Activated CD4-positive, alpha-beta T cell treated with anti-CD3 and anti-CD28 coated beads, Interleukin-2, amount 50 U/mL, for 16 hours (primary cell): ENCODE measurements at places on chromosomes 5 and 9.

DNA sequence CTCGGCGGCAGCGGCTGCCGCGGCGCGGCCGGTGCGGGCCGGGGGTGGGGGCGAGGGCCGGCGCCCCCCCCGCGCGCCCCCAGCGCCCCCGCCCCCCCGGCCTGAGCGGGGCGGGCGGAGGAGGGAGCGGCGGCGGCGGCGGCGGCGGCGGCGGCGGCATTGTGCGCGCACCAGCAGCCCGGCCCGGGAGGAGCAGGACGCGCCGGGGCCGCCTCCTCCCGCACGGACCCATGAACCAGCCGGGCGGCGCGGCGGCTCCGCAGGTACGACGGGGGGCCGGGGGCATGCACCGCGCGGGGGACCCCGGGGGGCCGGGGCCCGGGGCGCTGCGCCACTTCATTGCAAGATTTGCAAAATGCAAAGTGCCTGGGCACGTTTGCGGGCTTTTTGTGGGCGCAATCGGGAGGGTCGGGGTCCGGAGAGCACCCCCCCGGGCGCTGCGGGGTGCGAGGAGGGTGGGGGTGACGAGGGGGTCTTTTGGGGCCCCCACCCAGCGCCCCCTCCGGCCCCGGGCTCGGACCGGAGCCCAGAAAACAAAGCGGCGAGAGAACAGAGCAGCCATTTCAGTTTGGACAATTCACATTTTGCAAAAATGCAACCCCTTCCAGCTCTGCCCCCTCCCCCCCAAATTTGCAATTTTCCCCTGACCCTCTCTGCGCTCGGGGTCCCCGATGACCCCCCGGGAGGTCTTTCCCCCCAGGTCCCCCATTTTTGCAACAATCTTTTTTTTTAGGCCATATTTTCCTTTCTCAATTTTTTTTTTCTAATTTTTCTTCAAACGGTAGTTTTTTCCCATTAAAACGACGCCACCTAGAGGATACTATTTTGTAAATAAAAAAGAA lies at the start of gene ZNF618:
Gene ZNF618, plus strand, starts transcription at position 159 of the 842 bp plus-strand sequence. Its CDS starts 72 bp downstream, at position 231.
- peak; percentile 5 for DNase-seq

DNA sequence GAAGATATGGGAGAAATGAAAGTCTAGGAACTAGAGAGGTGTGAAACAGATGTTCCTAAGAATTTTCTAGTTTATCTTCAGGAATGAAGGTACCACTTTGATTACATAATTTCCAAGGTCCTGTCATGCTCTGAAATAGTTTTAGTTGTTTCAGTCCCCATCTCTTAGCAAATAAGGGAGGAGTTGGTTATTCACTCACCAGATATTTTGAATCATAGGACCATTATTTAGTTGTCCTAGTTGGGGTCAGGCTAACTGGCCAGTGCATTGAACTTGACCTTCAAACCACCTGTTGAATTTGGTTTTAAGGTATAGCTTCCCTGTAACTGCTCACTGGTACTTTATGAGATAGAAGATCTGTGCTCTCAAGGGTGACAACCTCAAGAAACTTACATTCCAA lies 53.9 kb upstream of the TNFAIP8 start:
- no peak for DNase-seq

- DNase-seq, result no peak
Measured at GRCh38 chr5:92332039-92332438, 948.9 kb upstream of the ARRDC3 start.

- no peak for DNase-seq
Measured at GRCh38 chr5:174827558-174827957, 103.2 kb downstream of the MSX2 start.

DNA sequence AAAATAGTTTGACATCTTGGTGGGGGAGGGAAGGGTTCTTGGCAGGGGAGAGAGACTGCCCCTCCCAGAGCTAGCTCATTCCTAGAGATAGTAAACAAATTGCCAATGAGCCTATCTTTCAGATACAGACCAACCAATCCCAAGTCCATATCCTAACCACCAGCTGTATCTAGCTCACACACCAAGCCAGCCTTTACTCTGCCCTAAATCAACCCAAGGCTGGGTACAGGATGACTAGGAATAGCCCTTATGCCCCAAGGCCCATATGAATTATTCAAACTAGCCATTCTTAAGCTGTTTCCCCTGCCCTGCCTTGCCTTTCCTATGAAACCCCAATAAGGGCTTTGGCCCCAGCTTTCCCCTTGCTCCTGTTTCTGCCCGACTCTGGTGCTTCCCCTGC lies 281.3 kb upstream of the PANK3 start:
- DNase-seq, result no peak

- DNase-seq, result no peak
Measured at GRCh38 chr5:35881758-35882157, 25.1 kb downstream of the IL7R start.

GRCh38 chr9:74037274-74037673 lies 459.9 kb upstream of the RORB start:
- no peak for DNase-seq

GRCh38 chr9:87597710-87598443 lies 100.2 kb downstream of the DAPK1 start:
- no peak for DNase-seq

GRCh38 chr9:124254261-124254682 lies 3.5 kb upstream of the NEK6 start:
- peak; percentile 96 for DNase-seq

DNA sequence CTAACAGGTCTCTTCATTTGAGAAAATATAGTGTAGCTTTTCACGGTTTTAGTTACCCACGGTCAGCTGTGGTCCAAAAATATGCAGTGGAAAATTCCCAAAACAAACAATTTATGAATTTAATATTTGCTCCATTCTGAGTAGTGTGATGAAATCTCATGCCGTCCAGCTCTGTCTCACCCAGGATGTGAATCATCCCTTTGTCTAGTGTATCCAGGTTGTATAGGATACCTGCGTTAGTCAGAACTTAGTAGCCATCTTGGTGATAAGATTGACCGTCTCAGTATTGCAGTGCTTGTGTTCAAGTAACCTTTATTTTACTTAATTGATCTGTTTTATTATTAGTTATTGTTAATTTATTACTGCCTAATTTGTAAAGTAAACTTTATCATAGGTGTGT lies 41.1 kb downstream of the NDUFS4 start:
- DNase-seq, result no peak
